ENCODE measurements at places on chromosomes 6 and 20. TPM values are rescaled to one million over a fixed set of nuclear protein-coding genes. Genes with fewer than 3 reads are reported as not detected.

GNAS gene
- total RNA-seq: 849 TPM

MRAP2 gene
- not detected for total RNA-seq

DSE gene
- total RNA-seq: 23.4 TPM

TPX2 gene
- total RNA-seq: 2.2 TPM

GSTA2 gene
- total RNA-seq: not detected

GRM1 gene
- not detected for total RNA-seq

ID1 gene
- total RNA-seq: 0.60 TPM

BTN2A1 gene
- 45.1 TPM for total RNA-seq

RAET1E gene
- not detected for total RNA-seq

FRS3 gene
- 6.7 TPM for total RNA-seq

RRAGD gene
- 5.6 TPM for total RNA-seq

LAMP5 gene
- total RNA-seq: 0.29 TPM

MYB gene
- 2.8 TPM for total RNA-seq

KCNK5 gene
- not detected for total RNA-seq

RBM24 gene
- total RNA-seq: not detected

MCCD1 gene
- not detected for total RNA-seq

SAYSD1 gene
- 9.7 TPM for total RNA-seq

KCNQ5 gene
- 10.1 TPM for total RNA-seq

HLA-DRA gene
- 2,835 TPM for total RNA-seq

CAP2 gene
- total RNA-seq: not detected

SLC22A3 gene
- not detected for total RNA-seq

ZNF165 gene
- total RNA-seq: 6.0 TPM

TRIM26 gene
- total RNA-seq: 72.5 TPM

PTK7 gene
- total RNA-seq: 0.82 TPM

CGAS gene
- total RNA-seq: 22.7 TPM

SOX4 gene
- 3.5 TPM for total RNA-seq

All from activated B cell treated with CpG ODN at 0.5 μM for 24 hours (primary cell).